ENCODE measurements at places on chromosomes 2 and 18. TPM values are rescaled to one million over a fixed set of nuclear protein-coding genes. Genes with fewer than 3 reads are reported as not detected.

C18orf54 gene
- 11.6 TPM for total RNA-seq

DNA sequence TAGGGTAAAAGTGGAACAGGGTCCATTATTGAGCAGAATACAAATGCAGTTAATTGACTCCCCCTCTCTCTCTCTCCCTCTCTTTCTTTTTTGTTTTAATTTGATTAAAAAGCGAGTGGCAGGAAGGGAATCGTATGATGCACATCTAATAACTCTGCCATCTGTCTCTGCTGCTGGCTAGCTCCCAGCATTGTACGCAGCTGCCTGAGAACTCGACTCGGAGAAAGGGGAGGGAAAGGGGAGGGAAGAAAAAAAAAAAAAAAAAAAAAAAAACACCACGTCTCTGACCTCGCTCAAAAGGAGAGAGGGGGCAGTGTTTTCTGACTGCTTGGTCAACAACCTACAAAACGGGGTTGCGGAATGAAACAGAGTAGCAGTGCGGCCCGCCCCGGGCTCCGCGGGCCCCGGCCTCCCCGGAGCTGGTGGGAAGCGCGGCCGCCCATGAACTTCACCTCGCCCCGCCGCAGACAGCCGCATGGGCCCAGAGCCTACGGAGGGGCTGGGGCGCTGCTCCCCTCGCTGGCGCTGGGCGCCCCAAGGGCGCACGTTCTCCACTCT lies 265.7 kb downstream of the TCF4 start:
- DNase-seq: peak; percentile 98

GRCh38 chr2:190190507-190191162 lies 128.1 kb upstream of the MSTN start:
- DNase-seq: no peak

DNA sequence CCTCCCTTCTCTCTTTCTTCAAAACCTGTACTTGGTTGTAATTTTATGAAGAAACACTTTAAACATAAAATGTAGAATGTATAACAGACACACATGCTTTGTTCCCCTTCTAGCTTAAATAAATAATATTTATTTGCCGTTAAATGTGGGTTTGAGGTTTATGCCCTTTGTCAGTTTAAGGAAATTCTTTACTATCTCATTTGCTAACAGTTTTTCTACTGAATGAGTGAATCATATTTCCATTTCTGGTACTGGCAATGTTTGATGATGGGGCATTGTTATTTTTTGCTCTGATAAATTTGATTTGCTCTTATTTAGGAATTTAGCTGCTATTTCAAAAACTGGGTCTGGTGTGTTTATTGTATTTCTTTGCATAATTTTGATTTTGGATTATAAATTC lies 555.6 kb downstream of the CCDC85A start:
- DNase-seq: no peak

All from lung (tissue), 17 donors.